Activated naive CD4-positive, alpha-beta T cell treated with Interleukin-2 at 50 U/mL for 16 hours (primary cell): ENCODE measurements at places on chromosomes 5 and 9.

DNA sequence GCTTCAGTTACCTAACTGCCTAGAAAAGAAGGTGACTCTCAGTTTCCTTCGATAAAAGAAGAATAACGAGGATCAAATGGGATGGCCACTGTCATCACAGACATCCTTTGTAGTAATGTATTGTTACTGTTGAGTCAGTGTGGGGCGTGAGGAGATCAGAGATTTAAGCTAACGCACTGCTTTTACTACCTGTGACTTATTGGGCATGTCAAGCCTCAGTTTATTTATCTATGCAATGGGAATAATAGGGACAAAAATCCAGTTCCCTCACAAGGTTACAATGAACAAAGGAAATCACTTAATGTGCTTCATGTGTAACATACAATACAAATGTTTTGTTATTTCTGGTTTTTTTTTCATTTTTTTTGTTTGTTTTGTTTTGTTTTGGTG, 255 bp upstream of the TRPM6 start:
- DNase-seq = no peak

DNA sequence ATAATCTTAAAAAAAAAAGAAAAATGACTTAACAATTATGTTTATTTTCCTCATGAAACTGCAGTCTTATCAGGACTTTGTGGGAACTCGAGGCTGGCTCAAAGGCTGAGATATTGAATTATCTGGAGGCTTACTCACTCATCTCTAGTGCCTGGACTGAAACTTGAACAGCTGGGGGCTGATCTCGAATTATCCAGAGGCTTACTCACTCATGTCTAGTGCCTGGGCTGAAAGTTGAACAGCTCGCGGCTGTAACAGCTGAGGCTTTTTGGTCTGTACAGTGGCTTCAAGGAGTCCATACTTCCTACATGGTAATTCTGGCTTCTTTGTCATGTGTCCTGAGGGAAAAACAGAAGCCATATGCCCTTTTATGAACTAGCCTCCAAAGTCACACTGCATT, 371.9 kb downstream of the CETN3 start:
- DNase-seq = no peak

DNA sequence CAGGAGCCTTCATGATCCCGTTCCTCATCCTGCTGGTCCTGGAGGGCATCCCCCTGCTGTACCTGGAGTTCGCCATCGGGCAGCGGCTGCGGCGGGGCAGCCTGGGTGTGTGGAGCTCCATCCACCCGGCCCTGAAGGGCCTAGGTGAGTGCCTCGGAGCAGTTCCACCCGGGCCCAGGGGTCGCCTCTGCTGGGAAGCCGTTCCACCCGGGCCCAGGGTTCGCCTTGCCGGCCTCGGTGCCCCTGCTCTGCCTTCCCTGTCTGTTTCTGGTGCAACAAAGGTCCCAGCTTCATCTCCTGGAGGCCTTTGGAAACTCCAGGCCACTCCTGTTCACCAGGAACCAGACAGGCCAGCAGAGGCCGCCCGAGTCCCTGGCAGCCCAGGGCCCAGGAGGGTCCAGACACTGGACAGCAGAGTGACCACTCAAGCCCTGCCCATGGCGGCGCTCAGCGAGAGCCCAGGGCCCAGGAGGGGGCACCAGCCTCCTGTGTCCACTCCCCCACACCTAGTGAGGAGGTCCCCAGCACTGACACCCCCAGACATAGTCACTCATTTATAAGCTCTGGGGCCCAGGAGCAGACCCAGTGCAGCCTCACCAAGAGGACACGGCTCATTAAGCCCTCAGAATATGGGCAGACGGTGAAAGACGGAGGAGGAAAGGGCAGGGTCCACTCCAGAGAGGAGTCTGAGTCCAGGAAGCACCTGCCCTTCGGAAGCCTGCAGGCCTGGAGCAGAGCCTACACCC, 7.5 kb downstream of the SLC6A19 start:
- DNase-seq = no peak

- DNase-seq = no peak
Measured at GRCh38 chr5:74596927-74597326, 43.6 kb downstream of the ENC1 start.

- DNase-seq = no peak
Measured at GRCh38 chr5:104186100-104186499, 623.5 kb upstream of the NUDT12 start.

DNA sequence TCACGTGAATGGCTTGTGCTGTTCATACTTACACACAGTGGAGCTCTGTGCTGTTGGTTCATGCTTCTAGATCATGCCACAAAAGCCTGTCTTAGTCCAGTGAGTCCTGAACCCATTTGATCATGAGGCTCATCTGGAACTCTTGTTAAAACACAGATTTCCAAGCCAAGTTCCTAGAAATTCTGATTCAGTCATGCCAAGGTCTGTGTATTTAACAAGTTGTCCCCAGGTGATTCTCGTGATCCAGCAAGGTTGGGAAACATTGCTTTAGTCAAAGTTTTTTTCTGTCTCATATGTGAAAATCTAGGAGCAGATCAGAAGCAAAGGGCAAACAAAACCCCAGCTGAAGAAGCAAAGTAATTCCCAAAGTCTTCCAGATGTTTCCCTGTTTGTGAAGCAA, 112.5 kb upstream of the GAS1 start:
- DNase-seq = no peak

DNA sequence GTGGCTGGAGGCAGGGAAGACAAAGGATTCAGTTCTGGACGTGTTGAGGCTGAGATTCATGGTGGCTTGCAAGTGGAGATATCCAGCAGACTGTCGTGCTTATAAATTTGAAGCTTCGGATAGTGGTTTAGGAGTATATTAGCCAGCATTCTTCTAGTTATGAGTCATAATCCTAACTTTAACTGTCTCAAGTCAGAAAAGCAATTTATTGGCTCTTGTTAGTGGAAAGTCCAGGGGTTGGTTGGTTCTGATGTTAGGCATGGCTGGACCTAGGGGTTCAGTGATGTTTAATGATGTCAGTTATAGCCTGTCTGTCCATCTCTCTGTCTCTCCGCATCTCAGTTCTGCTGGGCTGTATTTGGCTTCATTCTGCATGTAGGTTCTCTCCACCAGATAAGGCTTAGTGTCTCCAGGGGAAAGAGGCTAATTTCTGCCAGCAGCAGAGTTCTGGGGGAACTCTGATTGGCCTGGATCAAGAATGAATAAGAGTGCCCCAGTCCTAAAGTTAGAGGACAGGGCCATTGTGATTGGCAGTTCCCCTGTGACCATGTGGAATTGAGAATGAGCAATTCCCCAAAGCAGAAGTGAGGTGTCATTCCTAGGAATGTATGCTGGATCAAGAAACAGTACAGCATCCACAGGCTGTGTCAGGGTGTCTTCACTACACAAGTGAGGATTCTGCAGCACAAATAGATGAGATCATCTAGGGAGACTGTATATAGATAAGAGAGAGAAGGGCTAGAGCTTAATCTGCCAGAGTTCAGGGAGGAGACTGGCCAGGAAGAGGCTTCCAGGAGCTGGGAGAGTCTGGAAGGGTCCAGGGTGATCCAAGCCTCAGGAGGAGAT, 72.9 kb upstream of the SHB start:
- DNase-seq = no peak

DNA sequence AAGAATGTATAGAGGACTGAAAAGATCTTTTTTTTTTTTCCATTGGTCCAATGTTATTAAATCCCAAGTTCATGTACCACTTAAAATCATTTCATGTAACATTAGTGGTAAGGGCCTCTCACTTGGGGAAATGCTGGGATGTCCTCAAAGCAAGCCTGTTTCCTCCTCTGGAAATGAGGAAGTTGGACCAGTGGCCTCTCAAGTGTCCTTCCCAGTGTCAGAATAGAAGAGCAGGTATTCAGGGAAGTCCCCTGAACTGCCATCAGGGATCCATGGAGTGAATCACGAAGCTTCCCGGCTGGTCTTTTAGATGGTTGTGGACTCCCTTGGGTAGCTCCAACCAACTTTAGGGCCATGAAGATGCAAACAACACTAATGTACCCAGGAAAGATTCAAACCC, 55.2 kb upstream of the AFAP1L1 start:
- no peak for DNase-seq

GRCh38 chr5:178218827-178219226, 13.8 kb downstream of the PHYKPL start:
- DNase-seq = no peak

- DNase-seq = no peak
Measured at GRCh38 chr5:80387063-80387768, 20.6 kb upstream of the ZFYVE16 start.

DNA sequence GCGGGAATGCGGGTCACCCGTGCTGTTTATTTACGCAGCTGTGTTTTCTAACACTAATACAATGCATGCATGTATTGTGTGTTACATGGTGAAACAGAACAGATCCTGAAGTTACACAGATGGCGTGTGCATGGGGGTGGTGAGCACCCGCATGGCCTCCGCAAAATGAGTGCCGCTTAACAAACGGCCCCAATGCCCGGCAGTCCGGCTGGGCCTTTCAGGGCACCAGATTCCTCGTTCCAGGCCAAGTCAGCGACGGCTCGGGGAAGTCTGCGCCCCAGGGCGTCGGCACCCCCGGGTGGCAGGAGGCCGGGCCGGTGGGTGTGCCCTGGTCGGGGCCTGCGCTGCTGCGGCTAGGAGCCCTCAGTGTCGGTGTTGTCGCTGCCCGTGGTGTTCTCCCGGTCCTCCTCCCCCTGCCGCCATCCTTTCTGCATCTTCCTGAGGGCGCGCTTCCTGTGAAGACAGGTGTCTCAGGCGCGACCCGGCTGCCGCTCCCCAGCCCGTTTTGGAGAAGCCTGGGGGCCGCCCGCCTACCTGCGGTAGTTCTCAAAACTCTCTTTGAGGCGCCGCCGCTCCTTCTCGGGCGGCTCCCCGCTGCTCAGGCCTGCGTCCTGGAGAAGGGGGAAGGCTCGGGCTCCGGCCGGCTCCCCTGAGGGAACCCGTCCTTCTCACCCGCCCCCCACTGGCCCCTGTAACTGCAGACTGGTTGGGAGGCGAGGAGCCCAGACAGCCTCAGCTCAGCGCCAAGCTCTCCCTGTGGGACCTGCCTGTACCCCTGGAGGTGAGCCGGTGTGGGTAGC, 605 bp upstream of the DNLZ start:
- no peak for DNase-seq

DNA sequence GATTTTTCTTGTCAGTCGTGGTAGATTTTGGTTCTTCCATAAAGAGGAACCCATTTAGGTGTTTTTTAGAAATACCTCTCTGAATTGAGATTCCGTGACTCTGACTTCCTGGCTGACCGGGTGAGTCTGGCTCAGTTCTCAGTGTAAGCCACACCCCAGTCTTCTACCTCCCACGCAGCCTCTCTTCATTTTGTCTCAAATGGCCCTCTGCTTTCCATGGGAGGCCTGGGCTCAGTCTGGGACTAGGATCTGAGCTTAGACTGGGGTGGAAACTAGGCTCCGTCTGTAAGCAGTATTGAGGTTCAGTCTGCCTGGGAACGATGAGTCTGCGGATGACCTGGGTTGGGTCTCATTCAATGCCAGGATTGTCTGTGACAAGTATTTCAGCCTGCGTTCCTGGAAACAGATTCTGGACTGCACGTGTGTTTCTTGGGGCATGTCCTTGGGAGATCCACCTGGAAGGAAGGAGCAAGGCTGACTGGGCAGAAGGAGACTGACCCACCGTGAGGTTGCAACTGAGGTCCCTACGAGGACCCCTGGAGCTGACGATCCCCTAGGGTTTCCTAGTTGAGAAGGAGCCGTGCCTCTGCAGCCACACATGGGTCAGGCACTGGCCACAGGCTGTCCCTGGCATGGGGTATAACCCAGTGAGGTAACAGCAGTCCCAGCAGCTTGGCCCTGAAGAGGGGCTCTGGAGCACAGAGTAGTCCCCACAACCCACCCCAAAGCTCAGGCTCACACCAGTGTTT, 12.4 kb upstream of the CRB2 start:
- no peak for DNase-seq

DNA sequence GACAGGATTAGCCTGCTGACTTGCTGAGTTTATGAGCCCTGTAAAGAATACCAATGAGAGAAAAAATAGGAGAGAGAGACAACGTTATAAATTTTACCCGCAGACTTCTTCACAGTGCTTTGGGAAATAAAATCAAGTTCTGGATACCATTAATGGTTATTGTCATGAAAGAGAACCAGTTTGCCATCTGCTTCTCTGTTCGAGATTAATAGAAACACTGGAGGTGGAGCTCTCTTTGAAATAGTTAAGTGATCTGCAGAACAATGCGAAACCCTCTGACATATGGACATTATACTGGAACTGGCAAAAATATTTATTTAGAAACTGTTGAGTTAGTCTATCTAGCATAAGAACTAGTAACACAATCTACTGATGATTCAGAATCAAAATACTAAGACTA, 500.7 kb downstream of the CDH12 start:
- DNase-seq = no peak

DNA sequence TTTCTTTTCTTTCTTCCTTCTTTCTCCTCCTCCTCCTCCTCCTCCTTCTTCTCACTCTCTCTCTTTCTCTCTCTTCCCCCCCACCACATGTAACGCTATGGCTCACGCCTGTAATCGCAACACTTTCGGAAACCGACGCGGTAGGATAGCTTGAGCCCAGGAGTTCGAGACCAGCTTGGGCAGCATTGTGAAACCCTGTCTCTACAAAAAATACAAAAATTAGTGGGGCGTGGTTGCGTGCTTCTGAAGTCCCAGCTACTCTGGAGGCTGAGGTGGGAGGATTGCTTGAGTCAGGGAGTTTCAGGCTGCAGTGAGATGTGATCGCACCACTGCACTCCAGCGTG, 736 bp upstream of the GLDC start:
- DNase-seq = peak; percentile 54

GRCh38 chr9:79382458-79382857, 189.3 kb upstream of the TLE4 start:
- DNase-seq = no peak

DNA sequence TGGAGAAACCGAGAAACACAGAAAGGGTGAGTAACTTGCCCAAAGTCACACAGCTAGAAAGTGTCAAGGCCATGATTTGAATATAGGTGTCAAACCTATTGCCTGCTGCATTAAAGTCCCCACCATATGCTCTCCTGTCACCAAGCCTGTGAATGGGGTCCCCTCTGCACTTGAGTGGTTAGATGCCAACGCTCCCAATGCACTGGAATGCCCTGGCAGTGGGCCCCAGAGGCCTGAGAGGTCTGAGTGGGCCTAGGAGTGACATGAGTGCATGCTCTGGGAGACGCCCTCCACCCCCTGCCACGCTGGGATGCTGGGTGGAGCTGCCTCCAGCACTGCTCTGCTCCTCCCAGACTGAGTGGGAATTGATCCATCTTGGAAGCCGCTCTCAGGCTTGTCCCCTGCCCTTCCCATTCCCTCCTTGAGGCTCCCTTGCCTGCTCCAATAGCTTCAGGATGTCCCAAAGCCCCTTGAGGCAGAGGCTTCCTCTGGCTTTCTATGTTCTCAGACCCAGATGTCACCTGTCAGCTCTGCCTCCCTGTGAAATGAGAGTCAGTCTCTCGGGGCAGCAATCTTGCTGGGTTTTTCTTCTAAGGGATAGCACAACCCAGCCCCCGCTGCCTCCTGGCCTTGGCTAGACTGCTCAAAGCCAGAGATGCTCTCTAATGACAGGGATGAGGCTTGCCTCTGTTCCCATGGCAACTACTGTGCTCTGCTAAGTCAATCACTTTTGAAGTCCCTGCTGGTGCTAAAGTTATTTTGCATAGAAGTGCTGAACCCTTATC, 6.6 kb upstream of the ARSI start:
- DNase-seq = no peak

- DNase-seq = no peak
Measured at GRCh38 chr9:106953174-106953573, 90.2 kb downstream of the ZNF462 start.
